ENCODE measurements at places on chromosomes 3 and 15. TPM values are rescaled to one million over a fixed set of nuclear protein-coding genes. Genes with fewer than 3 reads are reported as not detected.

Gene MEGF11
- total RNA-seq, result under 0.01 TPM

Gene CA12
- 5.0 TPM for total RNA-seq

Gene AADACL2
- total RNA-seq, result not detected

Gene PRSS50
- total RNA-seq, result not detected

Gene EPHB1
- total RNA-seq, result 2.5 TPM

Gene PRR23B
- not detected for total RNA-seq

DNA sequence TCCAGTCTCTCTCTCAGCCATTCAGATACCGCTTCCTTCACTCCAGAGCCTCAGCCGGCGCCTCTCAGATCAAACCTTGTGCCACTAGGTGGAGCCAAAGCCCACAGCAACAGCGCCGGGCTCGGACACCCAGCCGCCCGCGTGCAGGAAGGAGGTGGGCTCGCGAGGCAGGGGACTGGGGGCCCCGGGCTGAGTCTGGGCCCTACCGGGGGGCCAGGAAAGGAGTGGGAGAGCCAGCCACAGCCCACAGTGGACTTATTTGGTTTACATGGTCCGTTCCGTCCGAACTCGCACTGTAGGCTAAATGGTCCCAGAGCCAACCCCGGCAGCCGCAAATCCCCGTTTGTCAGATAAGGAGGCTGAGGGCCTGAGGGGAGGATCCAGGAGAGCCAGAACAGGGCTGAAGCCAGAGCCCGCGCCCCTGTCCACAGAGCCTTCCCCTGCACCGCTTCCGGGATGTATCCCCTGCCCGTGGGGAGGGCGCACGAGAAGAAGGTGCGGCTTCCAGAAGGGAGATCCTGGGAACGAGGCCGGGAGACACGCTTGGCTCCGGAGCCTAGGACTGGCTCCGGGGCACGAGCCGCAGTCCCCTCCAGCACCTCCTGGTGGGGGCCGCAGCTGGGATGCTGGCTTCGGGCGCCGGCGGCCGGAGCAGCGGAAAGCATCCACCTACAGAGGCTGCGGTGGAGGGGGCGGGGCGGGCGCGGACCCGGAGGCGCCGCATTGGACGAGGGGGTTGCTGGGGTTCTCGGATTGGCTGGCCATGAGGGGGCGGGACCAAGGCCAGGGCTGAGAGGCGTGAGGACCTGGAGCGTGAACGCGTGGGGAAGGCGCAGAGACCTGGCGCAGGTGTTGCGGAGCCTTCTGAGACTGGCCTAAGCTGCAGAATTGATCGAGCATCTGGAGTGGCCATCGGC is 6.5 kb upstream of the CYP11A1 start:
- peak; percentile 95 for DNase-seq

GRCh38 chr15:78682004-78682651 is 41.1 kb upstream of the CHRNB4 start:
- no peak for DNase-seq

DNA sequence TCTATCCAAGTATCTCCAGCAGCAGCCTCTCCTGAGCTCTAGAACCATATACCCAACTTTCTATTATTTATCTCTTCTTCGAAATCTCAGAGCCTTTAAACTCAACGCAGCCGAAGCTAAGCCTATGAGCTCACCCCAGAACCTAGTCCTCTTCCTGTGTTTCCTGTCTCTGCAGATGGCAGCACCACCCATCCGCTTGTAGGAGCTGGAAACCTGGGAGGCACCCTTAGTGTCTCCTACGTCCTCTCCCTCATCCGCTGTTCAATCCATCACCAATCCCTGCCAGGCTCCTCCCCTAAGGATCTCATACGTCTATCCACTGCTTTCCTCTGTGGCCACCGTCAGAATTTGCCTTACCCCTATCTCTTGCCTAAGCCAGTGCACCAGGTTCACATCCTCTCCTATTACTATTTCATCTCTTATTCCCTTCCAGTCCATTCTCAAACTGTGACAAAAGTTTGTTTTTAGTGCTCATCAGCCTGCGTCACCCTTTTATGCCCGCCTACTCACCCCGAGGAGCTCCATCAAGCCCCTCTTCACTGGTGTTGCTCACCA is 9.6 kb downstream of the VGLL4 start:
- DNase-seq, result no peak

- DNase-seq, result no peak
These were observed 269.4 kb upstream of the PEX5L start for GRCh38 chr3:180306155-180306554.

GRCh38 chr3:89682556-89682955 is 575.1 kb downstream of the EPHA3 start:
- no peak for DNase-seq

DNA sequence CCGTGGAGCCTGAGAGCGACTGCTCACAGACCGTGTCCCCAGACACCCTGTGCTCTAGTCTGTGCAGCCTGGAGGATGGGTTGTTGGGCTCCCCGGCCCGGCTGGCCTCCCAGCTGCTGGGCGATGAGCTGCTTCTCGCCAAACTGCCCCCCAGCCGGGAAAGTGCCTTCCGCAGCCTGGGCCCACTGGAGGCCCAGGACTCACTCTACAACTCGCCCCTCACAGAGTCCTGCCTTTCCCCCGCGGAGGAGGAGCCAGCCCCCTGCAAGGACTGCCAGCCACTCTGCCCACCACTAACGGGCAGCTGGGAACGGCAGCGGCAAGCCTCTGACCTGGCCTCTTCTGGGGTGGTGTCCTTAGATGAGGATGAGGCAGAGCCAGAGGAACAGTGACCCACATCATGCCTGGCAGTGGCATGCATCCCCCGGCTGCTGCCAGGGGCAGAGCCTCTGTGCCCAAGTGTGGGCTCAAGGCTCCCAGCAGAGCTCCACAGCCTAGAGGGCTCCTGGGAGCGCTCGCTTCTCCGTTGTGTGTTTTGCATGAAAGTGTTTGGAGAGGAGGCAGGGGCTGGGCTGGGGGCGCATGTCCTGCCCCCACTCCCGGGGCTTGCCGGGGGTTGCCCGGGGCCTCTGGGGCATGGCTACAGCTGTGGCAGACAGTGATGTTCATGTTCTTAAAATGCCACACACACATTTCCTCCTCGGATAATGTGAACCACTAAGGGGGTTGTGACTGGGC is 7.3 kb downstream of the FAM131A start:
- DNase-seq, result no peak

DNA sequence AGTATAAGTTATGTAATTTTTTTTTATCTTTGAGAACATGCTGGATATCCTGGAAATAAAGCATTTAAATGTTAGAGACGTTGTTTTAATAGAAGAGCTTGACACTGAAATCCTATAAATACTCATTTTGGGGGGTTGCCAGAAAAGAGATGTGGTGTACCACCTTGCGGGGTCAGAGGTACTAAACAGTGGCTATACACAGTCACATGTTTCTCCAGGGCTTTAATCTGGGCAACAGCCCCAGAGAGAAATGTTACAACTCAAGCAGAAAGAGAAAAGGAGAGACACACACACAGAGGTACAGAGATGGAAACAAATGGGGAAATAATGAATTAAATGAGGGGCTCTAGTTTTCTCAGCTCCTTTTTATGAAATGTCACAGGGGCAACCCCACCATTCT is 113.8 kb downstream of the SENP2 start:
- DNase-seq, result no peak

GRCh38 chr15:39145854-39146625 is 434.8 kb upstream of the THBS1 start:
- DNase-seq, result no peak

DNA sequence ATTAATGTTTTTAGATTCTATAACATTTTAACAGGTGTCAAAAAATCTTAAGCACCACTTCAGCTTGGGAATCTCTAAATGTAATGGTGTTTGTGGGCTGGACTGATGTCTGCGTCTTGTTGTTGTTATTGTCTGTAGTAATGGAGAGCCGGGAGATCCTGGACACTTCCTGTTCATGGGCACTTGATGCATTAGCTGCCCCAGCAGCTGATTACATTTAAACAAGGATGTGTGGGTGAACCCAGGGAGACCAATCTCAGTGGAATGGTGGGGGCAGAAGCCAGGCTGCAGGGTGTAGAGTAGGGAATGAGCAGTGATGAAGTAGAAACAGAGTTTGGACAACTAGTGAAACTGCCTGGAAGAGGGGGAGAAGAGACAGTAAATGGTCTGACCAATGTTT is 7.8 kb downstream of the CCR5AS start:
- no peak for DNase-seq

DNA sequence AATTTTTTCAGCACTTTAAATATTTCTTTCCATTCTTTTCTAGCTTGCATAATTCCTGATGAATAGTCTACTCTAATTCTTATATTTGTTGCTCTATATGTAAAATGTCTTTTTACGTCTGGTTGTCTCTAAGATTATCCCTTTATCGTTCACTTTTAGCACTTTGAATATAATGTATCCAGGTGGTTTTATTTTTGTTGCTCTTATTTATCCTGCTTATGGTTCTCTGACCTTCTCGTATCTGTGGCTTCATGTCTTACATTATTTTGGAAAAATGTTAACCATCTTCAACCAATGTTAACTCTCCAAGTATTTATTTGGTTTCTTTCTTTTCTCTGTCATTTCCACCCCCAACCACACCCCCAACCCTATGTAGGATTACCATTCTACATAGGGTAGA is 30.0 kb upstream of the RFX7 start:
- DNase-seq, result no peak

GRCh38 chr3:150180334-150180733 is 209.6 kb upstream of the PFN2 start:
- no peak for DNase-seq

DNA sequence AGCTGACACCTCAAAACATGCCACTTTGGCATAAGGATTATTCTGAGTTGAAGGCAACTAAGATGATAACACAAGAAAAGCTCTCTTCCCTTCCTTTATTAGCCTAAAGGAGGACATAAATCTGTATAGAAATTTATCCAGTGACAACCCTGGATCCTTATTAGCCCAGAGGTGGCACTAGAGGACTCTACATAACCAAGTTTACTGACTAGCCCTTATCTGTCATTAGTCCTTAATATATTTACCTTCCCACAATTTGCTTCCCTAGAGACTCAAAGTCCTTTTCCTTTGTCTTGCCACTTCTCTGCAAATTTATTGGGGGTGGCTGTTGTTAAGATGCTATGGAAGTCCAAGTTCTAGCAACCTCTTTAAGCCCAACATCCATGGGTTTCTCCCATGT is 26.7 kb downstream of the CEP70 start:
- no peak for DNase-seq

DNA sequence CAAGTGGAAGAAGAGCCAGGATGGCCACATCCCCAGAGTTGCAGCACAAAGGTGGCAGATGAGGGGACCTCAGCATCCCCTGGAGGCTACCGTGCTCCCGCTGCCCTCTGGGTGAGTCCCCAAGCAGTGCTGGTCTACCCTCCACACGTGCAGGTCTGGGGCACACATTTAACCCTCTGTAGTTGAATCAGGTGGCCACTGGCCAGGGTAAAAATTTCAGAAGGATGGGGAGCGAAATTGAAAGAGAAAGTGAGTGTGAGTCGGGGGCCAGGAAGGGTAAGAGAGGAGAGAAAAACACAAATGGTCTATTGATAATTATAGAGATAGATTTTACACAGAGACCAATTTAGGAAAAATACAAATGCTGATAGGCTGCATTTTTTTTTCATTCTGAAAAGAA is 139.5 kb upstream of the EIF1B start:
- no peak for DNase-seq

- peak; percentile 91 for DNase-seq
These were observed 103.5 kb downstream of the CD47 start for GRCh38 chr3:107987036-107987939.

DNA sequence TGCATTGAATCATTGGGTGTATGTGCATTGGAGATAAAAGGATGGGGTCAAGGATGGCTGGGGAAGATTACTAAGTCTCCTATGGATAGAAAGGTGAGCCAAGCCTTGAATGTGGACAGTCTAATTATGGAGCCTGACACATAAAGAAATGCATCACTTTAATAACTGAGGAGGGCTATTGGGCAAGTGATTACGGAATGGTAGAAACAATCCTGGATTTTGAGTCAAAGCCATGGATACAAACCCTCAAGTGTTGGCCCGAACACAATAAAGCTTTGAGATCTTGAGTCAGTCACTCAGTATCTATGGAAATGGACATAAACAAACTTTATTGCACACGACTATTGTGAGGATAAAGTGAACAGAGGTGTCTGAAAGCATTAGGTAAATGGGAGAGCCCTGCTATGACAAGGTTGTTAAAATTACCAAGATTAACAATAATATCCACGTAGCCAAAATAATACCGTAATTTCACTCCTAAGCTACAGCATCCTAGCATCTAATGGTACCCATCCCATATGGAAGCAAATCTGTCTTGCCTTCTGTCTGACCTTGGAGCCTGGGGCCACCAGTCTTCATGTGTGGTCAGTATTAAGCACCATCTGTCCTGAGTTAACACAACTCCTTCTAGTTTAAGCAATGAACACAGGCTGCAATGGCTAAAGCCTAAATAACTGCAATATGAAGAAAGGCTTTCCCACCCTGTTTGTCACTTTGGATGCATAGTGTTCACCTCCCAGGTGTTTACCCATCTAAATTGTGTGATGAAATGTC is 136.9 kb upstream of the PRICKLE2 start:
- DNase-seq, result peak; percentile 24

- DNase-seq, result no peak
These were observed 20.3 kb upstream of the DGKG start for GRCh38 chr3:186382217-186382885.

GRCh38 chr15:58931987-58932588 is 1.4 kb downstream of the SLTM start:
- DNase-seq, result peak; percentile 19

DNA sequence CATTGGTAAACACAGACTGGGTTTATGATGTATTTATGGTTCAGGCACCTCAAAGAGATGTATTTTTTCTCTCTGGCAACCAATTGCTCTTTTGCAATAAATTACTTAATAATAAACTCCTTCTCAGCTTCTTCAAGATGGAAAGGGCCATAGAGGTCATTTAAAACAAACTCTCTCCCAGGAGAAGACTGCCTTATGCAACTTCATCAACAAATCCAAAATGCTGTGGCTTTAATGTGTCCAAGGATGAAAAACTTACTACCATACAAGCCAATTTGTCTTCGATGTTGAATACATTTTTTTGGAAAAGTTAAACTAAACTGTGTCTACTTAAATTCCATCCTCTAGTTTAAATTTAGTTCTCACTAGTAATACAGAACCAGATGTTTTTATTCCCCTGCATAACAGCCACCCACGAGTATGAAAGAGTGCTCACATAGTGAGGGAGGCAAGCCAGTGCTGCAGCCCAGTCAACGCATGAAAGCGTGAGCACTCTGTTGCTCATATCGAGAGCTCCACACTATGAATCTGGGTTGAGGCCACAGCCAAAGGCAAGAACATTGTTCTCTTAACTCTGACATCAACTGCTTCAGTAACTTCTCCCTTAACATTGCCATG is 761.3 kb upstream of the GRM7 start:
- DNase-seq, result no peak

DNA sequence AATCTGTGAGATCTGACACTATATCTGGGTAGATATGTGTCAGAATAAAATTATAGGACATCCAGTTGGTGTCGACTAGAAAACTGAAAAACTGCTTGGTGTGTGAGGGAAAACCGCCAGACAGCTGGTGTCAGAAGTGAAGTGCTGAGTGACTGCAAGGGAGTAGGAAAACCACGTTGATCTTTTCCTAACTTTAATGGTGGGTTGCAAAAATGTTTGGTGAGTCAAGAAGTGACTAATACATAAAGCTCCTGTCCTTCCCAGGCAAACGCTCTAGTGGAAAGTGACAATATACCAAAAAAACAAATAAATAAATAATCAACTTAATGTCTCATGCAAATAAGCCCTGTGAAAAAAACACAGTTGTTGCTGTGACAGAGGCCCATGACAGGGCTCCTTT is 7.3 kb upstream of the CD96 start:
- peak; percentile 53 for DNase-seq

All from Daoy (cell line).